Glutamatergic neuron (in vitro differentiated cells): ENCODE measurements at places on chromosomes 3 and 15. TPM values are rescaled to one million over a fixed set of nuclear protein-coding genes. Genes with fewer than 3 reads are reported as not detected.

The APOD gene
- not detected for total RNA-seq

The SPINK8 gene
- total RNA-seq, result not detected

The AMOTL2 gene
- total RNA-seq, result 38.1 TPM

The SUMF1 gene
- 7.2 TPM for total RNA-seq

The FGF7 gene
- 0.07 TPM for total RNA-seq

The GATM gene
- total RNA-seq, result 51.2 TPM

The GOLIM4 gene
- 31.7 TPM for total RNA-seq

The C3orf85 gene
- not detected for total RNA-seq

The GOLGA8T gene
- not detected for total RNA-seq

The FRMD5 gene
- total RNA-seq, result 43.8 TPM

DNA sequence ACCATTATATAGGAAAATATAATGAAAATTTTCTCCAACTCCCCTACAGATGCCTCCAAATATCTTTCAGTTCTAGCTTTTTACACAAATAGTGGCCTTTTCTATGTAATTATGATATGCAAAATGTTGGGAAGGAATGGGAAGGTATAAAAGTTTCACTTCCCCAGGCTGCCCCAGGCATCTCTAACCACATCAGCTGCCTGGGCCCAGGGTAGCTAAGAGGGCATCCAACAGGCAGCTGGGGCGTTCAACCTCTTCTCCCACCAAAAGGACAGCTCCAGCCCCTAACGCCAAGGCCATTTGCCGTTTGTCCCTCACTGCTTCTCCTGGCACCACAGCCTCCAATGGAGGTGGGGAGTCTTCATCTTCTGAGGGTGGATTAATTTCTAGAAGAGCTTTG lies 188.1 kb upstream of the TSC22D2 start:
- no peak for DNase-seq

- no peak for DNase-seq
Observed at GRCh38 chr3:108412121-108412750, 98.2 kb downstream of the MYH15 start.

GRCh38 chr3:136428167-136428566 lies 178.0 kb downstream of the PCCB start:
- DNase-seq, result no peak

DNA sequence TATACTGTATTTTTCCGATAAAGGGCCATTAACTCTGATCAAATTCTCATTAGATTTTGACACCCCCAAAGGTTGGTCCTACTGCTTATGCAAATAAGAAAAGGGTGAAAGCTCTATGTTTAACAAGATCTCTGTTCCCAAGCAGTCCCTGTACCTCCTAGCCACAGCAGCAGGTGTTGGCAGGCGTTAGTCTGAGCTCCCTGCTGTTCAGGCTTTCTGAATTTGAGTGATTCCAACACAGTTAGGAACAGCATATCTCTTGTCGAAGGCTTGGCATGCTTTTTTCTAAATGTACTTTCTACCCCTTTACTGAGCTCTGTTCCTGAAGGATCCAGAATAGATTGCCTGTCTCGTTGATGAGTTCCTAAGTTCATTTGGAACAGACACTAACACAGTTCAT lies 42.3 kb downstream of the MITF start:
- no peak for DNase-seq

DNA sequence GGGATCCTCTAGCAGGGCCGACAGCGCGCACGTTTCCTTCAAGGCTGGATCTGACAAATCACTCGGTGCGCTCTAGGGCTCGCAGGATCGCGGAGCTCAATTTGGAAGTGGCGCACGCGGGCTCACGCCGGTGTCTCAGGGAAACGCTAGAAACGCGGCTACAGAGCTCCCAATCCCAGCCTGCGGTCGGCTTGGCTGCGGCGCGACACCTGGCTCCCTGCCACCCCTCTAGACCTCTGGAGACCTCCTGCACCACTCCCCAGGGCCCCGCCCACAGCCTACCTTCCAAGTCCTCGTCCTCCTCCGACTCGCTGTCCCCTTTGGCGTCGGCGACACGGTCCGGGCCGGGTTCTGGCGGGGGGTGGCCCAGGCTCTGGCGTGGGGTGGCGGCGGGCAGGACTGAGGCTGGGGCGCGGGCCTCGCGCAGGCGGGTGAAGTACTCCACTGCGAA lies 596 bp downstream of the PRKAR2A start:
- DNase-seq, result peak; percentile 64

- no peak for DNase-seq
Observed at GRCh38 chr3:55009372-55009771, 81.5 kb upstream of the LRTM1 start.

DNA sequence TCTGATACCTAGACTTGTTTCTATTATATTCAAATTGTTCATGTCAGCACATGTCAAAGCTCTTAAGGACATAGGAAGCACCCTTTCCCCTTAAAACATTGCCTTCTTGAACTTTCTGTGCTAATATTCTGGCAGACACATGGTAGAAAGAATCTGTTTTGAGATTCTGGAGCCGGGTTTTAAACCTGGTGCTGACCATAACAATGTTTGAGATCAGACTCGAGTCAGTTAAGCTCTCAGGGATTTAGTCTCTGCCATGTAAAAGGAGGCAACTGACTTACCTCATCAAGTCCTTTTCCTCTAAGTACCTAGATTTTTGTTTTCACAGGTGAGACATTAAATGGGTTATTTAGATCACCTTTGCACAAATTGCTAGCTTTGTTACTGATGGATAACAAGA lies 38.9 kb downstream of the RBMS3 start:
- DNase-seq, result no peak

GRCh38 chr3:141530415-141530768 lies 43.6 kb downstream of the RASA2 start:
- DNase-seq, result no peak
